ENCODE measurements at places on chromosomes 7 and 10.

DNA sequence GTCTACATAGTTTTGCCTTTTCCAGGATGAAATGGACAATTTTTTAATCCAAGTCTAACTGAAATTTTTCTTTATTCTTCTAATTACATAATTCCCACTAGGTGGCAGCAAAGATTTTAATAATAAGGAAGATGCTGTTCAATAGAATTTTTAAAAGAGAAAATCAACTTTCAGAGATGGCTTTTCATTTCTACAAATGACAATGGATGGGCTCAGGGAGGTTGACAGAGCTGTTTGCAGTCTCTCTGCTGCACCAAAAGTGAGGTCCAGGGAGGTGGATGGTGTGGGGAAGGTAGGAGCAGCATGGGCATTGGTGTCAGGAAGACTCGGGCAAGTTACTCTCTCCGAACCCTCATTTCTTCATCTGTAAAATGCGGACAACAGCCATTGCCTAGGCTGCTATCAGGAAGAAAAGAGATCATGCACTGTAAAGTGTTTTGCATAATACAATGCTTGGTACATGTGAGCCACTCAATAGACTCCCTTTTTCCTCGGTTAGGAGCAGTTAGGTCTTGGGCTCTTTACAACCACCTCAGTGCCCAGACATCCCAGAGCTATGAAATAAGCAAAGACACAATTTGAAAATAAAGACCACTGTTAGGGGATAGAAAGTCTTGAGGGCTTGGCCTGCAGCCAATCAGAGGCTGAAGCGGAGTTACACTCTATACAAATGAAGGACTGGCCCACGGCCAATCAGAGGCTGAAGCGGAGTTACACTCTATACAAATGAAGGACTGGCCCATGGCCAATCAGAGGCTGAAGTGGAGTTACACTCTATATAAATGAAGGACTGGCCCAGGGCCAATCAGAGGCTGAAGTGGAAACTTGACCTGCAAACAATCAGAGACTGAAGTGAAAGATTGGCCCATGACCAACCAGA, 107.1 kb downstream of the ABLIM1 start:
- DNase-seq, result no peak

GRCh38 chr10:117411479-117412399, 36.5 kb upstream of the PDZD8 start:
- DNase-seq, result no peak

- DNase-seq, result no peak
These were observed 559 bp upstream of the FKBP14 start for GRCh38 chr7:30027065-30027456.

DNA sequence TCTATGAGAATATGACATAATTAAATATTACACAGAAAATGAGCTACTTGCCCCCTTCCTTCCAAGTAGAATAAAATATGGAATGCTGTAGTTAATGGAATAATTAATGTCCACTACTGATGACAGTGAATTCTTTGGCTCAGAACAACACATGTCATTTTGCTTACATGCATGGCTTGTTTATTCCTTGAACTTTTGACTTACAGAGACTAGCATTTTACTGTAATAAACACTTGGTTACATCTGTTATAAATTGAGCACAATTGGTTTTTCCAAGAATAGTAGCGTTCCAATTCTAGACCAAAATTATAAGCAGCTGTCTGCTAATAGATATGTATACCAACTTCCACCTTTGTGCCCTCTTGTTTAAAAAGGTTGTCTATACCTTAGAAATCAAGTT, 286.7 kb downstream of the OTUD1 start:
- no peak for DNase-seq

DNA sequence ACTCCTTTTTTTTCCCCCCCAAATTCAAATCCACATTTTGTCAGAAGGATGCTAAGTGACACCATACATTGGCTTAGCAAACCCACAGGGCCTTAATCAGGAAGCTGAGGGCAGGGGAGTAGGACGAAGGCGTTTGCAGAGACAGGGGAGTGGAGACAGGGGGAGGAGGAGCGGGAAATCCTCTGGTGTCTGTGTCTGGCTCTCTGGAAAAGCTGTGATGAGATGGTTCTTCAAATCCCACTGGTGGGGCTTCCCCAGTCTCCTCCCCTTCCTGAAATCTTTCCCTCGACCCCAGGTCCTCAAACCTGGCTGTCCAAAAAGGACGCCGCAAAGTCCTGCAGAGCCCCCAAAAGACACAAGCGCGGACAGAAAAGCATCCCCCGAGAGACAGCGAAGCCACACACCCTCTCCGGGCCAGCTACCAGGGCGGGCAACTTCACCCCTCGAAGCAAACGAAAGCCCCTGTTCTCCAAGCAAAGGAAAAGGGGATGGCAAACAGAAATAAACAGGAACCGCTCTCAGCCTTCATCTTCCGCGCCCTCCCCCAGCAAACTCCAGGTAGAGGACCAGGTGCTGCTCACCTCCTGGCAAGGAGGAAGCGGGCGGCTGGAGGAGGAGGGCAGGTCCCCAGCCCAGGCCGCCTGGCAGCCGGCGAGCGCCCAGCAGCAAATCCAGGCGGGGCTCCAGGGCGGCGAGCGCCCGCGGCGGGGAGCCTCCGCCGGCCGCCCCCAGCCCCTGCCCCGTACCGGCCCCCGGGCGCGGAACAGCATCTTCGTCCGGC, 520 bp downstream of the ELAPOR2 start:
- no peak for DNase-seq

DNA sequence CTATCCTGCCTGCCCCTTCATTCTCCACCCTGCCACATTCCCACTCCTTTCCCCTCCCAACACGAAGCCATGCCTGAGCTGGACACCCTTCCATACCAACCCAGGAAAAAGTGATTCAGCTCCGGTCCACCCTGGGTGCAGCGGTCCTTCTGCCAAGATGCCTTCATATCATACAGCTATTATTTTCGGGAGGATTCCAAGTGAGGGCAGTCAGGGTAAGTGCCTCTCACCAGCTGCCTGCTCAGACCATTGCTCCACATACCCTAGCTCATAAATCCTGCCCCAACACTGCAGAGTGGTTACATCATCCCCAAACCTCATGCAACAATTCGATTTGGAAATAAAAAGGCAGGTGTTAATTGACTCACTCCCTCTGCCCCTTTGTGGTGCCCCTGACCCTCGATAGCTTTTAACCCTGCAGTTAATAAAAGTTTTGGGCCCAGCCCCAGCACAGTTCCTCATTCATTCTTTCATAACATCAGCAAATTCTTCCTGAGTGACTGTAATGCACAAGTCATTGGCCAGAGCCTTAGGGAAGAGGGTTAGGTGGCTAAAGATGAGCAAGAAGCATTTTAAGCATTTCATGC, 42.6 kb downstream of the ZNF503 start:
- DNase-seq, result no peak

- DNase-seq, result no peak
These were observed 504 bp upstream of the BMPER start for GRCh38 chr7:33904681-33905388.

- no peak for DNase-seq
These were observed 261.0 kb downstream of the GRID1 start for GRCh38 chr10:86105640-86106039.

- DNase-seq, result no peak
These were observed 31.0 kb upstream of the KCND2 start for GRCh38 chr7:120241973-120242372.

DNA sequence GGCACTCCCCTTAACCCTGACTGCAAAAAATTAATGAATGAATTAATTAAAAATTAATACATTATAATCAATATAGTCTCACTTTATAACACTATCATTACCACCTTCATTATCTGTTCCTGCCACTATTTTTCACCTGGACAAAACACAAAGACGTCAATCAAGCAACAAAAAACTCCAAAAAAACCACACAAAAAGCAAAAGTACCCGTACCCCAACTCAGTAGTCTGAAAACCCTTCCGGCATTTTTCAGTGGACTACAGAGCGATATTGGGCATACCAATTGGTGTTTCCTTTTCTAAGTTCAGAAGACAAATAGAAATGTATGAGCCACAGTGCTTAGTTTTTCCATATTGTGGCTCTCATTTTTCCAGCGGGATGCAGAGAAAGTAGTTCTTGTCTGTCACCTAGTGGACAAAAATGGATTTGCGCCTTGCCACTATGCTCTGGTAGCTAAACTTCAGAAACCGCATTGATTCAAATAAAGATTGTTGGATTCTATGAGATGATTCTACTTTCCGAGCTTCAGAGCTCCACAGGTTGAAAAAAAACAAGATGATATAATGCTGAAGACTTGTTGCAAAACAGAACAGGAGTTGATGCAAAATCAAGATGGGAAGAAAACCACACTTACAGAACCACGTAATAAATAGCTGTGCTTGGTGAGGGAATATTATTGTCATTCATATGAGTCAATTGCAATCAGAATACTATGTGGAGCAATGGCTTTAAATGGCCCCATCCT, 50.6 kb upstream of the ITGB1 start:
- DNase-seq, result no peak

DNA sequence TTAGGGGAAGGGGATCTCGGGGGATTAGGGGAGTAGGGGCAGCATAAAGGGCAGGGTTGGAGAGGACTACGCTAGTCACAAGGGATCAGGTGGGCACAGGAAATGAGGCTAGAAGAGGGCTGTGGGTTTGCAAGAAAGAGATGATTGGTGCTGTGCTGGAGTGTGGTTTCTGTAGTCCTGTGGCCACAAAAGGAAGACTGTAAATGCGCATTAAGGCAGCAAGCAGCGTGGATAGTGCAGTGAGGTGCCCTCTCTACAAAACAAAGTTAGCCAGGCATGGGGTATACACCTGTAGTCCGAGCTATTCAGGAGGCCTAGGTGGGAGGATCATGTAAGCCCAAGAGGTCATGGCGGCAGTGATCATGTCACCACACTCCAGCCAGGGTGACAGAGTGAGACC, 212.1 kb downstream of the MLLT10 start:
- DNase-seq, result no peak

GRCh38 chr10:27344568-27345454, 104.2 kb upstream of the ACBD5 start:
- no peak for DNase-seq

DNA sequence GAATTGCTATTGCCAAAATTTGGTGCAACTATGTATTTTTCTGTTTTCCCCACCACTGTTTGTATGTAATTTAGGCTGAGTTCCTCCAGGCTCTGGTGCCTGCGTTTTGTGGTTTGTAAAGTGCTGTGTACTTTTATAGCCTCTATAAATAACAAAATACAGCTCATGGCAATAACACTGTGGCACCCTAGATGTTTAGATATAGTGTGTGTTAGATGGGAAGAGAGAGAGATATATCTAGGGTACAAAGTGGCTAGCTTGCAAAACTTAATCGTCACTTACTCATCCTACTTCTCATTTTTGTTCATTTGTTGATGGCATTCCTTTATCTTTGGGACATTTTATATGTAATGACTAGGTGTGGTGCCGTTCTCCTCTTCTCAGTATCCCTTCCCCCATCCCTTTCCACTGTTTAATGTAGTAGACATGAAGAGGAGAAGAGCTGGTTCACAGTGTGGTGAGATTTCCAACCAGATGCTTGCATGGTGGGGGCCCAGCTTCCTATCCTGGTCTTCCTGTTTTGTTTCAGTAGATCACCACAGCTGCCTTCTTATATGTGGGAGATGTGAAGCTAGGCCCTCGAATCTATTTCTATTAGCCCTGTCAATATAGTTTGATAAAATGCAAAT, 115.0 kb downstream of the SND1 start:
- no peak for DNase-seq

DNA sequence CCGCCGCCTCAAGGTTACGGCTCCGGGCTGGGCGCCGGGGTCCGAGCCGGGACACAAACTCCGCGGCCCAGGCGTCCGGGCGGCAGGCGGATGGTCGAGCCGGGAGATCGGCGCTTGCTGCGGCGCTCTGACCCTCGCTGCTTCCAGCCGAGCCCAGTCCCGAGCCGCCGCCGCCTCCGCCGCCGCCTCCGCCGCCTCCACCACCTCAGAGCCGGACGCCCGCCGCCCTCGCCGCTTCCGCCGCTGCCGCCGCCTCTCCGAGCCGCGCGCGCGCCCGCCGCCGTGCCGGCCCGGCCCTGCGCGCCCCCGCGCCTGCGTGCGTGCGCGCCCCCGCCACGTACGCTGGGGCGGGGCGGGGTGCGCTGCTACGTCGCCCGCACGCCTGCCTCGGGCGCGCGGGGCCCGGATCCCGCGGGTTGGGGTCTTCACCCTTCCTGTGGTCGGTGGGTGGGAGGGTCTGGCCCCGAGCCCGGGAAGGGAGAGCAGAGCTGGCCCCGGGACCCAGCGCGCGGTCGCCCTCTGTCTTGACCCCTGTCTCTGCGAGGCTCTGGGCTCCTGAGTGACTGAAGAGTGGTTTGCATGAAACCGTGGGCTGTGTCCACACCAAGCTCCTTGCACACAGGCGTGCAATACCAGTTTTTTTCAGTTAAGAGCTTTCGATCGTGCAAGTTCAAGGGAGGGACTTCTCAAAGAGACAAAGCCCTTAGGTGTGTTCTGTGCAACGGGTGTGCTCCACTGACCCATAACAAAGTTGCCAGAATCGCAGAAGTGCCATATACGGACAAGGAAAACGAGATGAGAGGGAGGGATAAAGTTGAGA, at the start of gene SMURF1:
Gene SMURF1, minus strand, starts transcription at position 256 of the 820 bp plus-strand sequence. CDS start 328 bp downstream, outside the sequence.
- no peak for DNase-seq

DNA sequence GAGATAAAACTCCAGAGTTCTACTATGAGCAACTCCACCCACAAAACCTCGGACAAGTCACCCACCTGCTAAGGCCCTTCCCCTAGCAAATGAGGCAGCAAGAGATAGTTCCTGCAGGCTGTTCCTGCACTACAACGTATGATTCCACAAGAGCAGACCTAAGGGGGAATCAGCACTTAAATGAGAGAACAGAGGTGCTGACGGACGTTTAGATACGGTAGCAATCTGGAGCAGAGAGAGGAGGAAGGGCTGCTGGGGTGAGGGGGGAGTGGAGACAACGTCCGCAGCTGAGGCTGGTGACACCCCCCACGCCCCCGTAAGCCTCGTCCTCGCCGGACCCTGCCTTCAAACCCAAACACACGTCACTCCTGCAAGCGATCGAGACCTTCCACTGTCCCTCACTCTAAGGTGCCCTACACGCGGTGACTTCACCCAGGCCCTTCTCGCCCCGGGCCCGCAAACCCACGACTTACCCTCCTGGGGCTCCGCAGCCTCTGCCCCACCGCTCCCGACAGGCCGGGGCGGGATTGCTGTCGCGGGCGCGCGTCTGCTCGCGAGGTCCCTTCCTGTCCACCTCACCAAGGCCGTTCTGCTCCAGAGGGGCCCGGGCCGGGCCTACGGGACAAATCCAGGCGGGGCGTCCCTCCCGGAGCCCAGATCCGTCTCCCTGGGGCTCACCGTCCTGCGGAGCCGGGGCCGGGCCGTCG, 635 bp downstream of the ZNF12 start:
- DNase-seq, result no peak

Data from esophagus squamous epithelium (tissue), 5 donors.